ENCODE measurements at places on chromosomes 5 and 9.

- DNase-seq, result no peak
These were observed 23.3 kb downstream of the CCNH start for GRCh38 chr5:87389296-87390034.

DNA sequence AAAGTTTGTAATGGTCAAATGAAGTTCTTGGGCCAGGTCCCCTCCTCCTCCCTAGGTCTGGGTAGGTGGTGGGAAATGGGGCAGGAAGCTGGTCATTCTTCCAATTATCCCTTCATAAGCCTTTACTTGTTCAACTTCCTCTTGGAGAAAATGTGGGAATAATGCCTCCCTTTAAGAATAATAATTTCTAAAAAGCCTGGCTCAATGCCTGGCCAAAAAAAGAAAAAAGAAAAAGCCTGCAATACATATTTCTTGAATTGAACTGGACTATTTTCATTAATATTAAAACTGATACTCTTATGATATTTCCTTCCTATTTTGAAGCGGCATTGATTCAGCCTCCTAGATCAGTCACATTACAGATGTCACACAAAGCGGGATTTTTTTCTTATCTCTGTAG is 600.9 kb downstream of the CCDC171 start:
- DNase-seq, result no peak

- DNase-seq, result no peak
These were observed 147.0 kb downstream of the GLIS3 start for GRCh38 chr9:4152876-4153275.

DNA sequence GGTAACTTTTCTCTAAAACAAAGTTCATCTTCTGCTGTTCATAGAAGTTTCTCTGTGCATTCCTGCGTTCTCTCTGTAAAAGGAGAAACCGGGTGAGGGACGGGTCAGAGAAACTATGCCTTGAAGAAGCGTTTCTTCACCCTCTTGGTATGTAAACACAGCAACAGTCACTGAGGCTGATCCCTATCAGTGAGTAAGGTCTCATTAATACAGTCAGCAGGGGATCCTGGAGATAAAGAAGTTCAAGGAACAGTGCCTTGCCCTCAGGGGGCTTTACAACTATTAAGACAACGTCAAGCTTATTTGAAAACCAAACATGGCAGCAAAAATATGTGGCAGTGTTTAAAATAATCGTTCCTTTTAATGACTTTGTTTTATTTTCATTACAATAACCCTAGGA is 202.9 kb upstream of the IL12B start:
- DNase-seq, result no peak

DNA sequence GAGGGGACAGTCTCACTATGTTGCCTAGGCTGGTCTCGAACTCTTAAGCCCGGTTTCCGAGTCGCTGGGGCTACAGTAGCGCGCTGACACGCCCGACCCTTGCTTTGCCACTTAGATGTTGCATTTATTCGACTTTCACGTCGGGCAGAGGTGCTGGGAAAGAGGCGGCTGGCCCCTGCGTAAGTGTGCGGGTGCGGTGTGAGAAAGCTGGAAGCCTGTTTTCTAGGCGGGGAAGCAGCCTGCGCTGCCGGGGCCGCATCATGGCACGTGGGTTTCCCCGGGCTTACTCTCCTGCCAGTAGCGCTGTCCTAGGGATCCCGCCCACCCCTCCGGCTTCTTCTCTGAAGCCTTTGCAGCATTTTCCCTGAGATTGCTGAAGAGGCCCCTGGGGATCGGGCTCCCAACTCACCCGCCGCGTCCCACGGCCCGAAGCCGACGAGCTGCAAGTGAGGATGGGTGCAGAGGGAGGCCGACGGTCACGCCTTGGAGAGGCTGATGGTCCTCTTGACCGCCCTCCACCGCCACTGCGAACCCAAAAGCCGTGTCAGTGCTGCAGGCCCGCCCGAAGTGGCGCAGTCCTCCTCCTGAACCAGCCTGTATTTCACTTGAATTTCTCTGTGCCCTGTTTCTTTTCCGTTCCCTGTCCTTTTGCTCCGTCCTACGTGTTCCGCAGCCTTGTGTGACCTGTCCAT is 5.8 kb upstream of the TRIM41 start:
- peak; percentile 79 for DNase-seq

GRCh38 chr9:82295181-82295580 is 306.6 kb downstream of the SPATA31D1 start:
- no peak for DNase-seq

DNA sequence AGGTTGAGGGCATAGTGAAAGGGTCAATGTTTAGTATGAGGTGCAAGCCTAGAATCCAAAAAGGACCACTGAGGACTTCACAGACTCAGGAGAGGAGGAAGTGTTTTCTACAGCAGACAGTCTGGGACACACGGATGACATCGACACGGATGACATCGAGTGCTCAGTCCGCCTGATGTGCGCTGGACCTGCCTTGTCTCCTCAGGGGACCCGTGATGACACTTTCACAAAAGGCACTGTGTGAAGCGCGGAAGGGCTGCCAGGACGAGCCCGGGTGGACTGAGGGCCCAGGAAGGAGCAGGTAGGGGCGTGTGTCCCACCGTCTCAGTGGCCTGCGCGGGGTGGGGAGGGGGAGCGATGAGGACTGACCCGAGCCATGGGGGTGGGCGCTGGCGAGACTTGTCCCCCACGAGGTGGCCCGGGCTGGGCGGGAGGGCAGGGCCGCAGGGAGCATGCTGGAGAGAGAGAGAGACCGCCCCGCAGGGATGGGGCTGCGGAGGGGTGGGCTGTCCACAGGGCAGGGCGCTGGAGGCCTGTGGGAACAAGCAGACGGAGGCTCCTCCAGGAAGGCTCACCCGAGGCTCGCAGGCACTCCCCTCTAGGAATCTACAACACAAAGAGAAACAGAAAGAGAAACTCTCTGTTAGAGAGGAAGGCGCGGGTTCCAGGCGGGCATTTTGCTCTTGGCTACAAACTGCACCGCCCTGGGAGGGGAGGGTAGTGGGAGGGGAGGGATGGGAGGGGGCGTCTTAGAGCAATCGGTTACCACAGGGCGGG is 54.9 kb downstream of the USP20 start:
- DNase-seq, result no peak

DNA sequence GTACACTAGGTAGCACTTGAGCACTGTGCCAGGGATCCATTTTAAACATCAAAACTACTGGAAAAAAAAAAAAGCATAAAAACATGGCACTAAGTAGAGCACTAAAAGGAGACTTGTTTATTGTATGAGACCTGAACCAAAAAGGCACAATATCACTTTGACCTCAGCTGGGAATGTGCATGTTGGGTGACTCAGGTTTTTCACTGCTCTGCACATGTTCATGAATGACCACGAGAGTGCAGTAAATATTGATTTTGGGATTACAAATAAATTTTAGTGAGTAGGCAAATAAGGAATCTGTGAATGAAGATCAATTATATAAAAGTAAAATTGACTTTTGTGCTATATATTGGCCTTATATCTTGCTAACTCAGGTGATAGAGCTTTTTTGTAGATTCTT is 11.8 kb downstream of the RMI1 start:
- no peak for DNase-seq

GRCh38 chr9:114039484-114039883 is 38.6 kb downstream of the AMBP start:
- no peak for DNase-seq

- no peak for DNase-seq
These were observed 9.1 kb downstream of the BRD3OS start for GRCh38 chr9:134034215-134035040.

DNA sequence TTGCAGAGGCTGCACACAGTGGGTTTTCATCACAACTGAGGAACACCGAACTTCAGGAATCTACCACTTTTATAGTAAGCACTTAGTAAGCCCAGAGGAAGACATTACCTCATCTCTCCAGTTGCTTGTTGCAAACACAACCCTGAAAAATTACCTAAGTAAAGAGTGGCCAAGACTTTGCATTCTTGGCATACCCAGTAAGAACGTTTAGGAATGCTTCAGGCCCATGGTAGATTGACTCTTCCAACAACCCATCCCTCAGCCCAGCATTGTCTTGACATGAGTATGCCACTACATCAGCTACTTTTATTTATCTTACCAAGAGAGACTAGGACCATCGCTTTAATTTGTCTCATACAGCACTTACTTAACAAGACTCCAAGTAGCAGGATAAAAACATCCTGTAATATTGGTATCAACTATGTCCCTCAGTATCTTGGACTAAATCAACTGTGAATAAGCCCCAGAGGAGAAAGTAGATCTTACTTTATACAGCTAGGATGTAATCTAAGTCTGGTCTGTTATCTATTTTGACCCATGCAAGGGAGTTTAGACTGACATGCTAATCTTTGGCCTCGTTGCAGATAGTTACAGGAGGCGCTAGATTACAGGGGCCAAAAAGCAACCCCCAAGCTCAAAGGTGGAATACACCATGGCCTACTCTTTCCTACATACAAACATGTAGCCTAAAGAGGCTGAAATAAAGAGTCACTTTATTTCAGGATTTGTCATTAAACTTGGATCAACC is 114.9 kb downstream of the INVS start:
- DNase-seq, result no peak

- no peak for DNase-seq
These were observed 68.4 kb downstream of the SCAI start for GRCh38 chr9:125074976-125075375.

GRCh38 chr9:82208741-82209450 is 220.3 kb downstream of the SPATA31D1 start:
- no peak for DNase-seq

DNA sequence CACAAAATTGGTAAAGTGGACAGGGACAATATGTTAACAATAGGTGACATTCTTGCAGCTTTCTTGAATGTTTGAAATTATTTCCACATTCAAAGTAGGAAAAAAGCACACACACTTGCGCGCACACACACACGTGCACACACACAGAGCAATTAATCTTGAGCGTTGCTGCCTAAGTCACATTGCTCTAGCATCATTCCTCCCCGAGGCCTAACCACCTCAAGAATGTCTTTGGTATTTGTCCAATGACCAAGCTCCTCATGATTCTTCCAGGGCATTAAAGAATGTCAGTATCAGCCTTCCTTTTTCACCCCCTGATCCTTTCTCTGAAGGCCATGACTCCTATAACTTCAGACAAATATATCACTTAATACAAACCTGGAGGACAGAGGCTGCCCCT is 198.1 kb downstream of the NPR3 start:
- DNase-seq, result no peak

DNA sequence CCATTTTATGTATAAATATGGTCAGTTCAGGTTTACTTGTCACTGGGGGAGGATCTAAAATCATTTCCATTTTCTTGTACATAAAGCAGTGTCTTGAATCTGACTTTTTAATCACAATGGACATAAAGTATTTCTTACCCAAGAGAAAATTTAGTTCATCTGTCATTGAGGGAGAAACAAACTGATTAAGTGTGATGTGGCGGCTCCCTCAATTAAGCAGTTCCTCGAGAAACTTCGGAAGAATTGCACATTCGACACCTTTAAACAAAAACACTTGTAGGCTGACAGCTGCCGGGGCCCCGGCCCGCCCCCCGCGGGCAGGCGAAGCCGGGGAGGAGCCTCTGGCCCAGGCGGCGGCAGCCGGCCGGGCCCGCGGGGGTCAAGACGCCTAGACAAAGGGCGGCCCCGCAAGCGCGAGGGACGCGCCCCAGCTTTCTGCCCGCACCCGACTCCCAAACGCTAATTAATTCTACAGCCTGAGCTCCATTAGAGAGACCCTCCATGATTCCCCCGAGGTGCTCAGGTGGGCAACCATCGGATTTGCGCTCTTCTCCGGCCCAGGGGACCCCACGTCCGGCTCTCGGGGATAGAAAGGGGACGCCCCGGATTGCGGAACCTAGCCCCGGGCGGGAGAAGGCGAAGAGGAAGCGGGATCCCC is 750 bp downstream of the TRIM36 start:
- DNase-seq, result no peak

DNA sequence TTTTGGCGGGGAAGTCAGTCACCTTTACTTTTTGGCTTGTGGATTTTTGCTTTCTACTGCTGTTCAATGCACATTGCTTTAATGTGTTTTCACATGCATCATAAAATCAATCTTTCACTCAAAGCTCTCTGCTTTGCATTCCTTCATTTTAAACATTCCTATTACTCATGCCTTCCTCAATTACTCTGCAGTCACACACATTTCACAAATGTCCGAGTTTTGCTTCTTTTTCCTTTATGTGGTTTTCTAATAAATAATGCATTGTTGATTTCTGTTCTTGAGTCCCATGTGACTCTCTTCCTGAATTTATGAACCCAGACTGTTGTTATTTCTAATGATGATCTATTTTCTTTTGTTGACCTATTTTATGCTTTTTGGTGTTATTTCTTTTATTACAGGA is 82.3 kb upstream of the EPB41L4B start:
- no peak for DNase-seq

GRCh38 chr5:67541875-67542274 is 345.3 kb upstream of the CD180 start:
- DNase-seq, result no peak

DNA sequence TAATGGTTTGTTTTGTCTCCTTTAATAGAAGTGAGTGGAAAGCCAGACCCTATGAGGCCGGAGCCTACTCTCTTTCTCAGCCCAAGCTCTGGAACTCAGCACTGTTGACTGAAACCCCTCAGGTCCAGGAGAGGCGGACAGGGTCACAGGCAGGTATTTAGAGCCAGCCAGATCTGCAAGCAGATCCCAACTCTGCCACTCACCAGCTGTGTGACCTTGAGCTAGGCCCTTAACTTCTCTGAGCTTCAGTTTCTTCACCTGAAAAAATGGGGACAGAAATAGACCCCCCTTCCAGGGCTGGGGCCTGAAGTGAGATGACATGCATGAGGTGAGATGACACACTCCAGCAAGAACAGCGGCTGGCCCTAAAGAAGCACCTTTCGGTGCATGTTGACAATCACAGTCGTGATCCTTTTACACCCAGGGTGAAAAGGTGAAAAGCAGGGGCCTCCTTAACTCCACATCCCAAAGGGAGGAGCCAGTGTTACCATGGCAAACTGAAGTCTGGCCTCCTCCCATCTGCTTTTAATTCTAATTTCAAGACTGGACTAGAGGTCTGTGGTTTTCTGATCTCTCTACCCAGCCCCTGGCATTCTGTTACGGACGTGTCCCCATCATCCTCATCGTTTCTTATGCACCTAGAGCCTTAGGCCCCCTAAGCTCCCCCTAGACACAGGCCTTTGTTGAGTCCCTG is 27.2 kb downstream of the MORN5 start:
- no peak for DNase-seq

GRCh38 chr9:37676411-37676830 is 25.7 kb downstream of the FRMPD1 start:
- no peak for DNase-seq

DNA sequence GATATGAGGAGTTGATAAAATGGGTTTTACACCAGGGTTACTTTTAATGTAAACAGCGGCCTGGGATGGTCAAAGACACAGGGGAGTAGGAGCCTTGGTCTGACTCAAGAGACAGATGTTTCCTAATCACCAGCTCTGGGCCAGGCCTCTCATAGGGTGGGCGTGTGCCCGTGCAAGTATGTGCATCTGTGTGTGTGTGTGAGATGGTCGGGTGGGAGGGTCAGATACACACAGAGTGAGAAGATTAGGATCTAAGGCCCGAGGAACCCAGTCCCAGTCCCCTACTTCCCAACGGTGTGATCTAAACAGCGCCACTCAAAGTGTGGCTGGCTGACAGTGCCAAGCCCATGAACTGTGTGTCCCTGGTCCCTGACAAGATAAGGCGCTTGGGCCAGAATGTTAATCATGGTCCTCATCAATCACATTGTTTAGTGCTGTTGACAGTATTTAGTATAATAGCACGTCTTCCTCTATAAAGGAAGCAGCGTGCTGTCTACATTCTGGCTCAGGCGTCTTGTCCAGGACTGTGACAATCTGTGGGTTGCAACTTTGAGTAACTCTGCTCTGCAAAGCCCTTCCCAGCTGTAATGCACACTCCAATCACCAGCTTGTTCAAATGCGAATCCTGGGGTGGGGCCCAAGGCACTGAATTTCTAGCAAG is 173.7 kb downstream of the DAB2IP start:
- no peak for DNase-seq
